SK-N-SH treated with all-trans-retinoic acid at 6 μM for 48 hours (cell line): ENCODE measurements at places on chromosomes 6 and 20.

- no peak for ATAC-seq
Measured at GRCh38 chr6:126156973-126157372, 170.6 kb downstream of the TRMT11 start.

- no peak for ATAC-seq
Measured at GRCh38 chr6:70668499-70668812, 773 bp downstream of the SMAP1 start.

DNA sequence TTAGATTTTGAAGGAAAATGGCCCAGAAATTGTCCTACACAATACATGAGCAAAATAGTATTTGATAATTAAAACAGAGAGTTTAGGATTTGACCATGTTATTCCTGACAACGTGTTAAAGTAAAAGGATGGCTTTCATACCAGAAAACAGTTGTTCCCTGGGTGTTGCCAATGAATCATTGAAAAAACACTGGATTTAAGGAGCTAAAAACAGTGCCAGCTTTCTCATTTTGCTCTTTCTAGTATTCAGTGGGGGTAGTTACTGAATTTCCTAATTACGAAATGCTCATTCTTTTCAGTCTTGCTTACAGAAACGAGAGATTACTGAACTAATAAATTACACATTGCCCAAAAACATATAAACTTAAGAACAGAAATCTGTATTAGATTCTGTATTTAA, 26.6 kb upstream of the SNAP91 start:
- ATAC-seq, result no peak

DNA sequence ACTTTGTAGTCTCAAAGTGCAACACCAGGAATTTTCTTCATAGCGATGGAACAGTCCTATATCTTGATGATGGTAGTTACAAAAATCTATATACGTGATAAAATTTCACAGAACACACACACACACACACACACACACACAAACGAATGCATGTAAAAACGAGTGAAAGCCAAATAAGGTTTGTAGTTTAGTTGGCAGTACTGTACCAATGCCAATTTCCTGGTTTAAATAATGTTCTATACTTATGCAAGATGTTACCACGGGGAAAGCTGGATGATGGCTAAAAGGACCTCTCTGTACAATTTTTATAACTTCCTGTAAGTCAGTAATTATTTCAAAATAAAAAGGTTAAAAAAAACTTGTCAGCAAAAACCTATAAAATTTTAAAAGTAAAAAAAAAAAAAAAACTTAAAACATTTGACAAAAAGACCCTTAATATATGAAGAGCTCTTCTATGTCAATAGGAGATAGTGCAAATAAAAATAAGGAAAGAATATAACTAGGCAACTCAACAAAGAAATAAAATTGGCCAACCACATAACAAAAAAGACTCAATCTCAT, 37.6 kb downstream of the PDSS2 start:
- ATAC-seq, result no peak

DNA sequence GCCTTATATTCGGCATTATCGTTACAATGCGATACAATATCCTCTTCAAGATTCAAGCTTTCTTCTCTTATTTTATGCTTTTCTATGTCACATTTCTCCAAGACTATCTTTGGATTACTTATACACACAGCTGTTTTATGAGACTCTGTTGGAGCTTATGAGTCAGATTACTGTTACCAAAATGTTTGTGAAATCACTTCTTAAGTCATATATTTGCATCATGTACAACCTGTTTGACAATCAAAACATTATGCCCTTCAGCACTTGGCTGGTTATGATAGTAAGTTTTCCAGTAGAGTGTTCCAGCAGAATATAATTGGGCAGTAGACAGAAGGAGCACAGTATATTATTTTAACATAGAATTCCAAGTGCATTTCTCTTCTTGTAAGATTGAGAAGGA, 35.2 kb downstream of the BMP6 start:
- no peak for ATAC-seq

DNA sequence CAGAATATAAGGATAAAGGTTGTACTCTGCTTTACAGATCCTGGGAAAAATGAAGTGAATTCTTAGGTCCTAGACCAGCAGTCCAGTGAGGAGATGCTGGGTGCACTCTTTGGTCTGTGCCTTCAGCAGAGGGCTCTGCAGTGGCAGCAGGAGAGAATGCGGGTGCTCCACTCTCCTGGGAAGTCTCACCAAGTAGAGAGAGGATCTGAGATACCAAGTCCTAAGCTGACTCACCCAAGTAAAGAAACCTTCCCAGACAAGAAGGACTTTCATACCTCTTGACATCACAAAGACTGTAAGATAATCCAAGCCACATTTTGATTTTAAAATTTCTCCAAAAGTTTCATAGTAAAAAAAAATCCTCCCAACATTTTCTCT, 116.9 kb upstream of the EMILIN3 start:
- ATAC-seq, result peak; percentile 73
